Activated CD4-positive, alpha-beta T cell treated with anti-CD3 and anti-CD28 coated beads, Interleukin-2, amount 50 U/mL, for 4 hours (primary cell): ENCODE measurements at places on chromosomes 7 and 10.

- no peak for DNase-seq
These were observed 53.0 kb upstream of the BAMBI start for GRCh38 chr10:28624351-28624750.

GRCh38 chr7:133697585-133697984, 429.6 kb upstream of the LRGUK start:
- DNase-seq, result no peak

DNA sequence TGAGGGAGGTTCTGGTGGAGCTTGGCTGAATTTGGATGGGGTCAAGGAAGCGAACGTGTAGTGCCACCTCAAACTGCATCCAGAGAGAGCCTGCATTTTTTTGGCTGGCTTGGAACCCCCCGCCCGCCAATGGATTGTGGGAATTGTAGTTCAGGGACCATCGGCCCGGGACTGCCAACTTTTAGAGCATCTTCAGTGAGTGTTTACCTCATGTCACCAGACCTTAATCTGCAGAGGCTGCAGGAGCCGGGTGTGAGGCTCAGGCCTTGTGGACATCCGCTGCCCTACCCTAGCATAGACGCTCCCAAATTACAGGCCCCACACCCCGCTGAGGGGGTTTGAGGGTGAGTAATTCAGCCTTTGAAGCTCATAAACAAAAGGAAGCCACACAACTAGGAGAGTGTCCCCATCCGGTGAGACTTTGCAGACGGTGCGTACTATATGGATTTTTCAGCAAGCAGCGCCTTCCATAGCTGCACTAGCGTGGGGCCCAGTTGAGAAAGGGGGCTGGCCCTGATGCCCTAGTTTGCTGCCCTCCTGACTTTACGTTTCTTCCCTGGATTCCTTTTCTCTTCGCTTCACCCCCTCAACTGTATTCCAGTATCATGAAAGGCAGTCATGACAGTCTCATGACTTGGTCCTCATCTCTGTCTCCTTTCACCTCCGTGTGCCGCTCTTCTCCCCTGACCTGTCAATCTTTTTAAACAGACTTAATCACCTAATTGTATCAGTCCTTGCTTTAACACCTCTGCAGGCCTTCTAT, 717 bp downstream of the CNPY4 start:
- DNase-seq, result peak; percentile 64

- DNase-seq, result no peak
These were observed 20.0 kb downstream of the VKORC1L1 start for GRCh38 chr7:65892835-65893234.

DNA sequence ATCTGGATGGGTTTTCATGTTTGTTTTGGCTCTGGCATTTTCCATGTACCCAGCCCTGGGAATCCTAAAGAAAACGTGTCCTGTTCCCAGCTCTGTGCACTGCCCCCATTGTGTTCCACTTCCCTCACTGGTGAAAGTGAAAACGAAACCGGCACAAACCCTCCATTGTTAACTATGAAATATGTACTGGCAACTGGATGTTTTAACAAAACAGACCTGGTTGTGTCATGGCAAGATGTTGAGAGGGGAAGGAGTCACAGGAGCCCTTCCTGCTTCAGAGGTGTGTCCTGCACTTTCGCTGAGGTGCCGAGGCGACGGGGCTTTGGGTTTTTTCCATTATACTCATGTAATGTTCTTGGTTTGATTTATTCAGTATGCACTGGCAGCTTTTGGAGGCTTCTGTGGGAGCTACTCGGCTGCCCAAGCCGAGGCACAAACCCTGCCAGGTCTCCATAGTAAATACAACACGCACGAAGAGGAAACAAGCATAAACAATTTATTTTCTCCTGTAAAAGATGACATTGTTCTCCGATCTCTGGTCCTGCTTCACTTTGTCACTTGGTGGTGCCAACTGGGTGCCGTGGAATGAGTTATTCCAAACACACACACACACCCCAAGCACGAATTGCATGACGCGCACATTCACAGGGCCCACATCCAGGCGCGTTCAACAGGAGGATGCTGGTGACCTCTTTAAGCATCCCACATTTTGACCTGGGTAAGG, 118.2 kb downstream of the CDK6 start:
- peak; percentile 43 for DNase-seq

DNA sequence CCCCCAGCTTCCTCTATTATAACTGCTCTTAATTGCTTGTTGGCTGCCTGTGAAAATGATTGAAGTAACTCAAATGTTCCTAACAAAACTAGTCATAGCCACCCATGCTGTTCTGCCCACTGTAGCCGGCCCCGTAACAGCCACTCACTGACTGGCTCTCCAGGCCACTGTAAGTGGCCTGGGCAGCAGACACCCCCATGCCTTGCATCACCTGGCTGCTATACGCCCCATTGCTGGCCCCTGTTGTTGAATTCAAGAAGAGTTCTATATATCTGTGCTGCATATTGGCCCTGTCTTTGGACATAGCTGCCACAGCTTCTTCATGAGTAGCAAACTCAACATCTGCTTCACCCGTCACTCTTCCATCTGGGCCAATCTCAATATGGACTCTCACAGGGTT, 15.1 kb downstream of the FXYD4 start:
- no peak for DNase-seq

DNA sequence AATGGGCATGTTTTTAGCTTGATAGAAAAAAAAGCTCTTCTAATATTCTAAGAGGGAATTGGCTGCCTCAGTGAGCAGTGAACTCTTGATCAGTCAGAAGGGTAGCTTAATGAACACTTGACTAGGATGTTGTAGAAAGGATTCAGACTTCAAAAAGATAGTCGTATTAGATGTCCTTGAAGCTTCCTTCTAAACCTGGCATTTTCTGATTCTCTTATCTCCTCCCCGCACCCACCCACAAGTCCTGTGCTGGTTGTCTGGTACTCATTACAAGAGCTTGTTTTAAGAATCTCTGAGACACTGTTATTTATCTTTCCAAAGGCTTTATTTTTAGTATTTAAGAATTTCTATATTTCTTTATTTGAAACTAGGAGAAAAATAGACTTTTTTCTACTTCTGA, 7.4 kb upstream of the SMIM30 start:
- DNase-seq, result no peak

DNA sequence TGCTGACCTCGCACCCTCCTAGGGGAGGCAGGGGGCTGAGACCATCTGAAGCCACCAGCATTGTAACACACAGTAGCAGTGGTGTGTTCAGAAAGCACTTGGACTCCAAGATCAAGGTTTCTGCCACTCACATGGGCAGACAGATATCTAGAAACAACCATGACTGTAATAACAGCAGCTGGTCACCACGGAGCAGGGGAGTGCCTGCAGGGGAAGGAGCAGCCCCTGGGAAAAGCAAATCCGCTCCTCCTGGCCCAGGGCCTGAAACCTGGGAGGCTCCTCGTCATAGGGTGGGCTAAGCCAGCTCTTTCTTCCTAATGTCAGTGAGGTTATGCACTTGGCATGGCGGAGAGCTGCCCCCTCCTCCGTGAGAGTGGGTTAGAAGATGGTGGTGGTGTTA, 118.4 kb upstream of the INSYN2A start:
- no peak for DNase-seq

GRCh38 chr7:113824117-113824823, 94.5 kb downstream of the PPP1R3A start:
- no peak for DNase-seq

GRCh38 chr7:113109718-113110117, 8.6 kb downstream of the SMIM30 start:
- DNase-seq, result no peak

- DNase-seq, result no peak
These were observed 63.6 kb downstream of the ARHGAP22 start for GRCh38 chr10:48541144-48541795.

- no peak for DNase-seq
These were observed 230.5 kb upstream of the MBL2 start for GRCh38 chr10:53003094-53003493.

DNA sequence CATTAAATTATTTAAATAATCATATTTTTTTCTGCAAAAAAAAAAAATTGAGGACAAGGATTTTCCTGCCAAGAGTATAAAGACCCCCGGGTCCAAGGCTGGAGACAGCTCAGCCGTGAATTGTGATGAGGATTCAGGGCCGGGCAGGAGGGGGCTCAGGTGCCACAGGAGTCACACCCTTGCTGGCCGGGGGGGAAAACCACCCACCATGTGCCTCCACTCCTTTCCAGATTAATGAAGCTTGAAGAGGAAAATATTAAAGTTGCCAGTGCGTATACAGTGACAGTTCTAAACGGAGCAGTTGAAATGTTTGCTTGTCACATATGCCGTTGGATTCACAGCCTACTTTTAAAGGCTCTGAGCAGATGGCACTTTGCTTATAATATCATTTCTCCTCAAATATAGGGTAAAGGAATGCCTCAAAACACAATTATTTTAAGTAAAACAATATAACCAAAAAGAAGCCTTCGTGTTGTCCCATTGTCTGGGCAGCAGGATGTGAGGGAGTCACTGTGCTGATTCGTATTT, 49.6 kb downstream of the ADARB2 start:
- DNase-seq, result no peak

DNA sequence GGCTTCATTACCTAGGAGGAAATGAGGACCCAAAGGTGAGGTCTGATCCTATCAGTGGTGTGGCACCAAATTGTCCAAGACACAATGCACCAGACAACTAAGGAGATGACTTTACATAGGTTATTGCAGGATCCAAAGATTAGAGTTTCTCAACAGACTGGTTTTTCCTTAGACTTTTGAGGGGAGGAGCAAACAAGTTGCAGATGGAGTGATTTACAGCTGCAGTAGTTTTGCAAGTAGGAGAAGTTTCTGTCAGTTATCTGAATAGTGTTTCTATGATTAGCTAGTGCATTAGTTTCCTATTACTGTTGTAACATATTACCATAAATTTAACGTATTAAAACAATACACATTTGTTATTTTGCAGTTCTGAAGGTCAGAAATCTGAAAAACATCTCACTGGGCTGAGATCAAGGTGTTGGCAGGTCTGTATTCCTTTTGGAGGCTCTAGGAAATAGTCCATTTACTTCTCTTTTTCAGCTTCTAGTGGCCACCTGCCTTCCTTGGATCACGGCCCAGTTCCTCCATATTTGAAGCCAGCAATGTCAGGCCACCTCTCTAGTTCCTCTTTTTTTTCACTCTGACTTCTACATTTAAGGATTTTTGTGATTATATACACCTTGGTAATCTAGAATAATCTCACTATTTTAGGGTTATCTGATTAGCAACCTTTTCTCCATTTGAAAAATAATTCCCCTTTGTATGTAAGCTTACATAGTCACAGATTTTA, 994.9 kb downstream of the REEP3 start:
- no peak for DNase-seq

GRCh38 chr7:141945356-141945755, 1.4 kb downstream of the CLEC5A start:
- DNase-seq, result no peak

- DNase-seq, result no peak
These were observed 29.5 kb downstream of the DPY19L1 start for GRCh38 chr7:35007768-35008167.

GRCh38 chr10:36608251-36608650, 517.1 kb upstream of the ANKRD30A start:
- no peak for DNase-seq

DNA sequence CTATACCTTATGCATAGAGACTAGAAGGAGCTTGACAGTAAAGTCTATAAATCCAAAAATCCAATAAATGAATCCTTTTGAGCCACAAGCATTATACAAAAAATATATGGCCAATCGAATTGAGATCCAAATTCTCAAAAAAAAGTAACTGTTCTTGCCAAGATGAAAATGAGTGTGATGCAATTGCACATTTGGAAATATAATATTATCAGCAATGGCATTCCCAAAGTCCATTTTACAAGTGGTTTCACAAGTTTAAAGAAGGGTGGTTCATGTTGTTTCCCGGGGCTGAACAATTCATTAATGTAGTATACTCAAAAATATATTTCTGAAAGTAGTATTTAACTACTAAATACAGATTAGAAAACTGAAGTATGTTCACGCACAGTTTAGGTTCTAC, 7.3 kb downstream of the RP9 start:
- no peak for DNase-seq

DNA sequence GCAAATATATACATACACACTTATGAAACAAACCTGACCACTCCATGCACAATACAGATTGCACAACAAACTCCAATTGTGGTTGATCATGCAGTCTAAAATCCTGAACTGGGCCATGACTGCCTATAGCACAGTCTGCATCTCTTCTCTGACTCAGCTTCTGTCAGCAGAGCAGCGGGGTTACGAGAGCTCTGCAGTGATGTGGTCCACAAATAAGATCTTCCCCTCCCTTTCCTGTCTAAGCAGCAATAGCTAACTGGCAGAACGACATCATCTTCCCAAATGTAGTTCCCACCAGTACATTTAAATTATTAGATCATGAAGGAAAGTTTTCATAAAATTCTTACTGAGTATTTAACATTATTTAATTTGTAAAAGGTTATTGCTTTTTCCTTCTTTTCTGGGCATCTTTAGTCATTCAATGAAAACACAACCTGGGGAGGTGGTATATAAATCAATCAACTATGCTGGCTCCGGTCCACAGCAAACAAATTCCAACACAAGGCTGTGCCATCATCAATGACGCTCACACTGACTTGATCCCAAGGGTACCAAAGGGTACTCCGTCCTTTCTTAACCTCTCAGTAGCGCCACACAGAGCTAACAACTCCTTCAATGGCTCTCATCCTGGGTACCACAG, 17.1 kb downstream of the ARHGAP21 start:
- DNase-seq, result no peak

GRCh38 chr10:43760514-43760913, 111.8 kb upstream of the ZNF32 start:
- DNase-seq, result no peak

DNA sequence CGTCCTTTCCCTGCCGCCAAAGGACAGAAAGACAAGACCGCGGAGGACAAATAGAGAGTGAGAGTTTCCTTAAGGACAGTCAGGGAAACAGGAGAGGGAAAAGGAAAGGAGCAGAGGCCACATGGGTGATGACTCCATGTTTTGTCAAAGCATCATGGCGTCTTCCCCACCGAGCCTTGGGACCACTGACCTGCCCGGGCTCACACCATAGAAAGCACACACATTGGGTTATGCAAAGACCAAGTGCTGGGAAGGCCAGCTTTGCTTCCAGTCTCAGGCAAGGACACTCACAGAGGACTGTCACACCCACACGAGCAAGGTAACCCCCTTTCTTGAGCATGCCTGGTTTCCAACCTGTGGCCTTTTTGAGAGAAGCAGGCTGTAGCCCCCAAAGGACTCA, 23.3 kb upstream of the HABP2 start:
- DNase-seq, result no peak
